Progenitor cell of endocrine pancreas (in vitro differentiated cells): ENCODE measurements at places on chromosomes 13 and 19. TPM values are rescaled to one million over a fixed set of nuclear protein-coding genes. Genes with fewer than 3 reads are reported as not detected.
A peak's percentile ranks its signal among the peaks of the same experiment; 100 is the strongest.

DNA sequence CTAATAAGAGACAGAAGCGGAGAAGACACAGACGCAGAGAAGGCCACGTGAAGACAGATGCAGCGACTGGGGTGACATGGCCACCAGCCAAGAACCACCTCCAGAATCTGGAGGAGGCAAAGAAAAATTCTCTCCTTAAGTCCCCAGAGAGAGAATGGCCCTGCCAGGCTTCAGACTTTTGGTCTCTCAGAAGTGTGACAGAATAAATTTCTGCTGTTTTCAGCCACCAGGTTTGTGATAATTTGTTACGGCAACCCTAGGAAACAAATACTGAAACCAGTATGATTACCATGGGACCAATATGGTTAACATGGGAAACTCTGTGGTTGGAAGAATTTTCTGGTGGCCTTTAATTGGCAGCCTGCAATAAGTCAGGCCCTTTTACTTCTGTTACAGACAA is 63.9 kb upstream of the DOCK9 start:
- no peak for DNase-seq

DNA sequence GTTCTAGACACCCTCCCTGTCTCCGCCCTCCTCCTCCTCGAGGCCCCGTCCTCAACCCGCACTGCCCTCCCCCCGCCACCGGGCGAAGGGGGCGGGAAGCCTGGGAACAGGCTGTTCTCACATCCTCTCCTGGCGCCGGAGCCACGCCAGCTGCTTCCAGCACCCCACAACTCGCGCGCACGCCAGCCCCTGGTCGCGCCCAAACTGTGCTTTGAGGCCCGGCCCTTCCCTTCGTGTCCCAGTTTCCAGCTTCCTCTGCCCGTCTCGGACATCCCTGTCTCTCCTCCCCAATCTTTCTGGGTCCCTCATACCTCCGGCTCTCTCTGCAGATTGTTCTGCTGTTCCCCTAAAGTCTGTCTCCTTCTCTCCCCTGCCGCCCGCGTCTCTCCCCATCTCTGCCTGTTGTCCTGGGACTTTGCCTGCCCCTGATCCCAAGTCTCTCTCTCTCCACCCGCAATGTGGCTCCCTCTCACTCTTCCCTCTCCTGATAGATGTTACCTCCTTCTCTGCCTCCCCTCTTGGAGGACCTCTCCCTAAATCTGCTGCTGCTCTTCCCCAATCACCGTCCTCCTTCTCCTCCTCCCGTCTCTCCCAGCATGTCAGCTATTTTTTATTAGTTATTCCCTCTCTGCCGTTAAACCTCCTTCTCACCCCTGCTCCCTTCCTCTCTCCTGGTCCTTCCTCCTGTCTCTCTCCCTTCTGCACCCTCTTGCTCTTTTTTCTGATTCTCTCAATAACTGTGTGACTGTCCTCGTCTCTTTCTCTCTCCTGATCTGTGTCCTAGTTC is 14.2 kb downstream of the DPF1 start:
- no peak for DNase-seq

DNA sequence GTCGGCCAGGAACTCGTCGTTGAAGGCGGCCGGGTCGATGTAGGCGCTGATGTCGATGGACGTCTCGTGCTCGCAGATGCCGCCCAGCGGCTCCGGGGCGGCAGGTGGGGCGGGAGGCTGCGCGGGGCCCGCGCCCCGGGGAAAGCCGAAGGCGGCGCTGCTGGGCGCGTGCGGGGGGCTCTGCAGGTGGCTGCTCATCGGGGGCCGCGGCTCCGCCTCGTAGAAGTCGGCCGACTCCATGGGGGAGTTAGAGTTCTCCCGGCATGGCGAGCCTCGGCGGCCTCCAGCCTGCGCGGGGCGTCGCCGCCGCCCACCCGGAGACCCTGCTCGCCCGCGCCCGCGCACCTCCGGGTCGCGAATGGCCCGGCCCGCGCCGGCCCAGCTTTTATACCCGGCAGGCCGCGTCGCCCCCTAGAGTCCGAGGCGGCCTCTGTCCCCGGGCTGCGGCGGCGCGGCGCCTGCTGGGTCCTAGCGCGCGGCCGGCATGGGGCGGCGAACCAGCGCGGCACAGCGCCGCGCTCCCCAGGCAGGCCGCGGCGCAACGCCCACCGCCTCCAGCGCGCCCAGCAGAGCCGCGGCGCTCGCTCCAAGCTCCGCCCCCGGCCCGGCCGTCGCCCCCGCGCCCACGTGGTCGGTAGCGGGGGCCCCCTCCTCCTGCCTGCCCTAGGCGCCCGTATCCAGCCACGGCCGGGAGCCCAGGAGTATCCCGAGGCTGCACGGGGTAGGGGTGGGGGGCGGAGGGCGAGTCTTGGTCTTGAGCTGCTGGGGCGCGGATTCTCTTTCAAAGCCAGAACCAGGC is at the start of gene CEBPA:
Gene CEBPA, minus strand, starts transcription at position 360 of the 799 bp plus-strand sequence. Its CDS starts 120 bp downstream, at position 240.
- peak; percentile 81 for DNase-seq

Gene ZFP14
- 18.8 and 19.2 TPM in 2 replicates for total RNA-seq

- DNase-seq = no peak
Measured at GRCh38 chr19:1226227-1226518, 11.6 kb downstream of the CBARP start.

DNA sequence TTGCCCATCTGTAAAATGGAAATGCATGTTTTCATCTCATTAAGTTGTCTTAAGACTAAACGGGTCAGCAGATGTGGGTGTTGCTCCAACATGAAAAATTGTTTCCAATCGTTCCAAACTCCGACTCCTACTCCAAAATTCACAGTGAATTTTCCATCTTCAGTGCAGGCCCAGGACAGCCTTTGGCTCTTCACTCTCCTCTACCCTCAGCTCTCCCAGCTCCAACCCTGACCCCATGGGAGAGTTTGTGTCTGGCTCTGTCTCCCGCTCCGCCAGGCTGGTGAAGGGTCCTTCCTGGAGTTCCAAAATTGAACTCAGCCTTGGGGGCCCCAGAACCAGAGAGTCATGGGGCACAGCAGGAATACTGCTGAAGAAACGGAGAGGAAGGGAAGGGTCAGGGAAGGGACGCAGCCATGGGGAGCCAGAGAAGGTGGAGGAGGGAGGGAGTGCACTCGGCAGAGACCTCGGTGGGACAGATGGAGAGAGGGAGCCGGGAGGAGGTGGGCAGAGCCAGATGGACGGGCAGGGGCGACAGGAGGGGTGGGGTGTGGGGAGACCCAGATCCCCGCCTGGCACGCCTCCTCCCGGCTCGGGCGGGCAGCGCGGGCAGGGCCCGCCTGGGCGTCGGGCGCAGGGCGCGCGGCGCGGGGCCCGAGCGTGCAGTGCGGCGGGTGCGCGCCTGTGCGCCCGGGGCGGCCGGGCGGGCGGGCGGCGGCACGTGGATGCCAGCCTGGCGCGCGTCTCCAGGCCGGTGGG is 45.6 kb downstream of the CELF5 start:
- DNase-seq = no peak

GRCh38 chr13:29498426-29499040 is 97.0 kb downstream of the SLC7A1 start:
- DNase-seq = no peak

Gene POGLUT2
- 20.2 and 20.7 TPM in 2 replicates for total RNA-seq

DNA sequence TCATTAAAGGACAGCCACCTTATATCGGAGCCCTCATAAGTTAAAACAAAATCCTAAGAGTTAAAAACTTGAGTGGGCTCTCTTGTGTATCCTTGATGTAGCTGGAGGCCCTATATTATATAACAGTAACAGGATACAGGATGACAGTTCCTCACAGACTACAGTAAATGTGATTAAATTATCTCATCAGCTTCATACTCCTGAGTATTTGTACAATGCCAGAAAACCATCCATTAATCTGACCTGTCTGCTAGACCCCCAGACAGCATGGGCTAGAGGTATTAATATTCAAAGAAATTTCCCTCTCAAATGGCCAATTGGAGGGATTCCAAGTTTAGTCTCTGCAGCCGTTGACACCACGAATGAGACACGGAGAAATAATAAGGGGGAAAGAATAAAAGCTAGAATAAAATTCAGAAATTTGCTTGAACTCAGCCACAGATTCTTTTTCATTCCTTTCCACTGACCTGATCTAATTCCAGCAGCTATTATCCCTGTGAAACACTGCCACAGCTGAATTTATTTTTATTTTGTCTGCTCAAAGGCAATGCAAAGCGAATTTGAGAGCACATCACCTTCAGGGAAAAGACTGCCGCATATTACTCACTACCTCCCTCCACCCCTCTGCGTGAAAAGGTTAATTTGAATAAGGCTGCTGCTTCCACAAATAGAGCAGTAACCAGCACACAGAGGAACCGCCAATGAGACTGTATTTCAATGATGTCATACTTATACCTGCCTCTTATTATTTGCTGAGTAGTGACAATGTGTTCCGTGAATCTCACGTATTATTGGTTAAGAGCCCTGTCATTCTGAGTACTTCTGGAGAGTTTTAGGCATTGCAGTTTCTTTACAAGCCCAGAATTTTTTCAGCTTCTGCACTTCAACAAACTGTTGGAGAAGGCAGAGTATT is 155.9 kb upstream of the KLF12 start:
- DNase-seq = no peak
